ENCODE measurements at places on chromosomes 6 and 20. TPM values are rescaled to one million over a fixed set of nuclear protein-coding genes. Genes with fewer than 3 reads are reported as not detected.

Gene RTF2
- total RNA-seq: 64.8 TPM

Gene PRL
- total RNA-seq: not detected

Gene RIPOR3
- total RNA-seq: not detected

Gene ULBP1
- 0.94 TPM for total RNA-seq

Gene ADAM33
- total RNA-seq: not detected

Gene BTN1A1
- not detected for total RNA-seq

Gene ADGRF4
- not detected for total RNA-seq

Gene FAM184A
- 0.54 TPM for total RNA-seq

Gene PLN
- not detected for total RNA-seq

Gene IPCEF1
- total RNA-seq: 0.34 TPM

Gene SPAG4
- 3.2 TPM for total RNA-seq

Gene CENPB
- total RNA-seq: 97.8 TPM

Gene FOXQ1
- total RNA-seq: not detected

Gene DAAM2
- total RNA-seq: not detected

Gene TMEM170B
- 1.1 TPM for total RNA-seq

Gene CCDC170
- total RNA-seq: not detected

Gene FAM83C
- total RNA-seq: not detected

Gene CENPW
- total RNA-seq: 28.8 TPM

Gene LY6G6C
- total RNA-seq: not detected

Gene NINL
- total RNA-seq: 7.9 TPM

Gene ZC3H12D
- total RNA-seq: not detected

Gene TNFRSF21
- total RNA-seq: 34.2 TPM

Gene TSHZ2
- 0.94 TPM for total RNA-seq

Gene NPEPL1
- total RNA-seq: 16.8 TPM

Gene CALHM4
- 0.87 TPM for total RNA-seq

Gene BANF2
- not detected for total RNA-seq

Gene XKR7
- not detected for total RNA-seq

Gene HDDC2
- 20.0 TPM for total RNA-seq

Gene SLC22A3
- not detected for total RNA-seq

Gene HAO1
- not detected for total RNA-seq

Gene LKAAEAR1
- not detected for total RNA-seq

Gene SLC52A3
- 0.59 TPM for total RNA-seq

Gene ASCC3
- 63.2 TPM for total RNA-seq

Gene GNAS-AS1
- total RNA-seq: not detected

Gene TAAR8
- total RNA-seq: not detected

Gene EYS
- not detected for total RNA-seq

Gene ZNF391
- total RNA-seq: 0.27 TPM

Gene BPIFB1
- not detected for total RNA-seq

Gene SULF2
- 254 TPM for total RNA-seq

Gene DUSP15
- total RNA-seq: 0.44 TPM

Gene PTPRT
- not detected for total RNA-seq

Gene MAK
- 0.07 TPM for total RNA-seq

Gene ENPP3
- total RNA-seq: not detected

Gene MOXD1
- total RNA-seq: 0.07 TPM

Gene GGTLC1
- total RNA-seq: not detected

Gene PTCRA
- not detected for total RNA-seq

Data from mammary microvascular endothelial cell (primary cell).